H7 (cell line): ENCODE measurements at places on chromosomes 16 and 17.

GRCh38 chr17:12041312-12041711 is 20.6 kb downstream of the MAP2K4 start:
- no peak for DNase-seq

- DNase-seq: no peak
Measured at GRCh38 chr17:2383628-2384167, 17.2 kb downstream of the MNT start.

- DNase-seq: peak; percentile 72
Measured at GRCh38 chr16:85173146-85173980, 61.1 kb upstream of the CIBAR2 start.

- peak; percentile 56 for DNase-seq
Measured at GRCh38 chr16:89620406-89620841, 7.0 kb downstream of the DPEP1 start.

DNA sequence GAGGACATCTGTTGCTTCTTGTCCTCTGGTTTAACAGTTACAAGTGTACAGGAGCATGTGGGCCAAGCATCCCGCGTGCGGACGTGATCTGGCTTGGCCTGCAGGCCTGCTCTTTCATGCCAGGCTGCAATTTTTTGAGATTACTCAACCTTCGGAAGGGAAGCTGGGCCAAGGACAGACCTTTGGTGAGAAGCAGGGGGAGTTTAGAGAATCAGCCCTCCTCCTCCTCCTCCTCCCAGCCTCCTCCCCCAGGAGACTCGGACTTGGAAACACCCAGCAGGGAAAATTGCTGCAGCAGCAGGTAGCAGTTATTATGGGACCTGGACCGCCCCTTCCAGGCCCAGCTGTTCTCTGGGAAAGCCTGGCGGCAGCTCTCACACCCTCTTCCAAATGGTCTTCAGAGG is 5.1 kb upstream of the KLHL36 start:
- no peak for DNase-seq
